ENCODE measurements at places on chromosomes 12 and 14.

- no peak for DNase-seq
These were observed 11.2 kb downstream of the LGMN start for GRCh38 chr14:92737206-92737605.

- no peak for DNase-seq
These were observed 22.8 kb upstream of the CEBPE start for GRCh38 chr14:23141706-23142444.

GRCh38 chr12:101021442-101021841, 188.6 kb downstream of the SLC5A8 start:
- no peak for DNase-seq

GRCh38 chr12:63238892-63239291, 87.9 kb upstream of the AVPR1A start:
- no peak for DNase-seq

DNA sequence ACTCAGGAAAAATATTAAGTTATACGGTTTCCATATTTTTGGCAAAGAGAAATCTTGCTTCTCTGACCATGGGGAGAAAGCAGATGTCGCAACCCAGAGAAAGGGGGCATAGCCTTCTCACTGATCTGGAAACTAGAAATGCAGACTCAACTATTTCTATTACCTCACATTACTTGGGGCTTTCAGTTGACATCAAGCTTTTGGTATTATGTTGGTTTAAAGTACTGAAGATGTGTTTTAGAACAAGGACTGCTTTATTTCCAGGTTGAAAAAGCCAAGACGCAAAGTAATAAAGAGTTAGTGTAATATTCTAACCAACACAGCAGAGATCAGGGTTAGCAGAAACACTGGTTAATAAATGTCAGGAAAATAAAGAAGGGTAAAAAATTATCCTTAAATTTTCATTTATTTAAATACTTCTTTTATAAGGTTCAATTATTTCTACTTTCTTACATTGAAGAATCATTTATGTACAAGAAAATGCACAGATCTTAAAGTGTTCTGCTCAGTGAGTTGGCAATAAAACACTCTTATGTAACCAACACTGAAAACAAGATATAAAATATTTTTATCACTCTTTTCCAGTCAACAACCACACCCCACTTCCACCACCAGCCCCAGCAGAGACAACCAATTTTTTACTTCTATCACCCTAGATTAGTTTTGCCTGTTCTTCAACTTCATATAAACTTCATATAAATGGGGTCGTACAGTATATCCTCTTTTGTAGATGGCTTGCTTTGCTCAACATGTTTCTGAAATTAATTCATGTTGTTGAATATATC, 26.0 kb downstream of the DCP1B start:
- DNase-seq = no peak

- DNase-seq = no peak
These were observed 19.8 kb upstream of the CHFR start for GRCh38 chr12:132907216-132907615.

DNA sequence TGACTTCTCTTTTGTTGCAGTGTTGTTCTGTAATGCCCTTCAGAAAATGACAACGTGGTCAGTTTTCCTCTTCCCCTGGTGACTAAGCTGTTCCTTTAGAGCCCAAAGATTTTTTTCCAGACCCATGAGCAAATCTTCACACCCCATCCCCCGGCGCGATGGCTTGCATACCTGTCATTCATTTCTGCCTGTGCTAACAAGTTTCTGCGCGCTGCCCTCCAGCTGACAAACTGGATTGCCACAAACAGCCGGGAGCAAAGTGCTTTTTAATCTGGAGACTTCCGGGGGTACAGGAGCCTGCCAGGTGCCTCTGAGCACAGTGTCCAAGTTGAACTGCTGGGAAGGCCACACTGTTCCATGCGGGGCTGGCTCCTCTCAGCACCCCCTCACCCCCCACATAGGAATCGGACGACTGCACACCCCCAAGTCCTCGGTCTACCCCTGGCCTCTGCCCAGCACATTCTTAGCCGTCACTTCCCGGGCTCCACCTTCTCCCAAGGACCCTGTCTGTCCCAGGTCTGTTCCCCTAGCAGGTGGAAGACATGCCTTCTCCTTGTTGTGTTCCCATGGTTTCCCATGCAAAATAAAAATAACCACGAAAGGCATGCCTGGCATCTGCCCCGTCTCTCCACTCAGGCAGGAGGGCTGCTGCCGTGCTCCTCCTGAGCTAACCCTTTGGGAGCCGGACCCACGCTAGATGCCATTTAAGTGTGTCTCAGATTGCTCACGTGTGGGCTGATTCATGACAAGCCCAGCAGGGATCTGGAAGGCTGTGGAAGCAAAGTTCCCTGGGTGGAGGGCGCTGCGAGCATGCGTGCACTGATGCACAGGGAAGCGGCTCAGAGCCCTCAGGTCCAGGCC, 14.1 kb downstream of the RILPL1 start:
- DNase-seq = no peak
